ENCODE measurements at places on chromosomes 16 and 17. TPM values are rescaled to one million over a fixed set of nuclear protein-coding genes. Genes with fewer than 3 reads are reported as not detected.

TBX21 gene
- total RNA-seq = not detected

ETV4 gene
- 70.4 TPM for total RNA-seq

UBALD1 gene
- total RNA-seq = 5.5 TPM

ITPRIPL2 gene
- total RNA-seq = 3.6 TPM

TBC1D3D gene
- not detected for total RNA-seq

TBC1D3 gene
- total RNA-seq = not detected

WSCD1 gene
- total RNA-seq = 101 TPM

KRT32 gene
- not detected for total RNA-seq

FBXW10B gene
- total RNA-seq = 0.12 TPM

PIPOX gene
- 91.7 TPM for total RNA-seq

TBC1D3H gene
- total RNA-seq = not detected

NXN gene
- total RNA-seq = 32.8 TPM

CYGB gene
- not detected for total RNA-seq

PRSS21 gene
- total RNA-seq = not detected

VWA3A gene
- total RNA-seq = not detected

ANKRD13B gene
- total RNA-seq = 18.1 TPM

EVI2A gene
- 0.10 TPM for total RNA-seq

CACNG4 gene
- total RNA-seq = 0.49 TPM

FBXW10 gene
- total RNA-seq = 0.15 TPM

PRAC2 gene
- total RNA-seq = 0.56 TPM

GUCY2D gene
- total RNA-seq = not detected

CARHSP1 gene
- total RNA-seq = 233 TPM

TP53TG3D gene
- total RNA-seq = 2.8 TPM

TEKT1 gene
- not detected for total RNA-seq

HIC1 gene
- total RNA-seq = 0.13 TPM

TEX19 gene
- total RNA-seq = 1.0 TPM

SLFN14 gene
- not detected for total RNA-seq

CCL23 gene
- total RNA-seq = not detected

CDH13 gene
- total RNA-seq = 34.5 TPM

RNF227 gene
- 6.6 TPM for total RNA-seq

RASD1 gene
- not detected for total RNA-seq

CWC25 gene
- total RNA-seq = 12.3 TPM

SLC13A2 gene
- not detected for total RNA-seq

Data from SJCRH30 (cell line).